ENCODE measurements at places on chromosomes 6 and 20. TPM values are rescaled to one million over a fixed set of nuclear protein-coding genes. Genes with fewer than 3 reads are reported as not detected.

Gene VGLL2
- total RNA-seq, result not detected

Gene DCDC2
- 1.4 TPM for total RNA-seq

DNA sequence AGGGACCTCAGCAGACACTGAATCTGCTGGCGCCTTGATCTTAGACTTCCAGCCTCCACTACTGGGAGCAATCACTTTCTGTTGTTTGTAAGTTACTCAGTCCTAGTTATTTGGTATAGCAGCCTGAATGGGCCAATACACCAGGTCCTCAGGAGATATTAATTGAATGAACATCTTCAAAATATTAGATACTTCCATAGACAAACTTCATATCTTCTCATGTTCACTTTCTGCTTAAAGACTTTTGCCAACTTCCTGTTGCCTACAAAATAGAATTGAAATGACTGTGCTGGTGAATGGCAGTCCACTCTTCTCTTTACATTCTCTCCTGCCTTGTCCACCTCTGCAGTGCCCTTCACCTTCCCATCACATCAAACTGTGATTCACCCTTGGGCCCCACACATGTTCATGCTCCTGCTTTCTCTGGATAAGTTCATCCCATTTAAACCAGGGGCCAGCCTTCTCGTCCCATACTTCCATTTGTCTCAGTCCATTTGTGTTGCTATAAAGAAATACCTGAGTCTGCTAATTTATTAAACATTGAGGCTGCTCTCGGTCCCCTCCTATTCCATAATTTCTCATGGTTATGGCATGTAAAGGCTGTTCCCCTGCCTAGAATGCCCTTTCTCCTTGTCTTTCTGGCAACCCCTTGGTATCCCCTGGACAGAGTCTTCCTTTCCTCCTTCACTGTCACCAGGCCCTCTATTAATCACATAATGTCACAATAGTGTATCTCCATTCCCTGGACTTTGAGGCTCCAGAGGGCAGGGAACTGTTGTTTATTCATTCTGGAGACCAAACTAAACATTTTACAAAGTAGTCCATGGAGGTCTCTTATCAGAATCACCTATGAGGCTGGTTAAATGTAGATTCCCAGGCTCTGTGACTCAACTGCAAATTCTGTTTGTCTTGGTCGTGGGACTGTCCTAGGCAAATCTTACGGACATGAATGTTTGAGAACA lies 148.3 kb upstream of the TMEM170B start:
- DNase-seq, result no peak

DNA sequence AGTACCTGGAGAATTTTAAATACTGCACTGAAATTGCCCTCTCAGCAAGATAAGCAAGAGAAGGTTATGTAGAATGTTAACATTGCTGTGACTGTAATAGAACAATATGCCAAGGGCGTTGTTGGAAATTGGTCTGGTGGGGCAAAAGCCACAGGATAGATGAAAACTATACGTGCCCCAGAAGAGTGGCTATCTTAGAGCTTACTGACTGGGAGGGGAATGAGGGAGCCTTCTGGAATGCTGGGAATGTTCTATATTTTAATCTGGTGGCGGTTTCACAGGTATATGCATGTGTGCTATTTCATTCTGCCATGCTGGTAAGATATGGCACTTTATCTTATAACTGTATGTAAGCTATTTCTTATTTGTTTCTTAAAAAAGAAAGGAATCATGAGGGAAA lies 35.2 kb upstream of the YWHAB start:
- DNase-seq, result no peak

GRCh38 chr6:158514176-158514575 lies 45.7 kb upstream of the TMEM181 start:
- DNase-seq, result no peak

Data from mesothelial cell of epicardium (in vitro differentiated cells).